ENCODE measurements at places on chromosomes 2 and 18.
A peak's percentile ranks its signal among the peaks of the same experiment; 100 is the strongest.

DNA sequence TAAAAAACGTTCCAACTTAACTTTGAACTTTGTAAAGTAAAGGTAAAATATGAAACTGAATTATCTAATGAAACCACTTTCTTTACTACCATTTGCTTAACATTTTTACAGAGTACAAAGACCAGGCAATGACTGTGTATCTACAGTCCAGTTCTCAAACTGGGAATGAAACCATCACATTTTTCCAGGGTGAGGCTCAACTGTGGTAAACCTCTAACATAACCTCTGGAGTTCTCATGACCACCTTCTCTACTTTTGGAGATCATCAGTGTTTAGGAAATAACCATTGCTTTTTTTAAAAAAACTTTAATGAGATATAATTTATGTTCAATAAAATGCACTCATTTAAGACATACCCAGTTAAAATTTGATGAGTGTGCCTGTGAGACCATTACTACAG, 223.5 kb downstream of the RNF152 start:
- no peak for DNase-seq

- DNase-seq: no peak
These were observed 119.9 kb upstream of the SALL3 start for GRCh38 chr18:78859686-78860085.

- DNase-seq: no peak
These were observed 729.4 kb downstream of the RNF144A start for GRCh38 chr2:7646661-7647060.

- DNase-seq: no peak
These were observed 292.5 kb downstream of the TDRD15 start for GRCh38 chr2:21416226-21416625.

- DNase-seq: no peak
These were observed 361.4 kb upstream of the ID2 start for GRCh38 chr2:8320311-8321066.

DNA sequence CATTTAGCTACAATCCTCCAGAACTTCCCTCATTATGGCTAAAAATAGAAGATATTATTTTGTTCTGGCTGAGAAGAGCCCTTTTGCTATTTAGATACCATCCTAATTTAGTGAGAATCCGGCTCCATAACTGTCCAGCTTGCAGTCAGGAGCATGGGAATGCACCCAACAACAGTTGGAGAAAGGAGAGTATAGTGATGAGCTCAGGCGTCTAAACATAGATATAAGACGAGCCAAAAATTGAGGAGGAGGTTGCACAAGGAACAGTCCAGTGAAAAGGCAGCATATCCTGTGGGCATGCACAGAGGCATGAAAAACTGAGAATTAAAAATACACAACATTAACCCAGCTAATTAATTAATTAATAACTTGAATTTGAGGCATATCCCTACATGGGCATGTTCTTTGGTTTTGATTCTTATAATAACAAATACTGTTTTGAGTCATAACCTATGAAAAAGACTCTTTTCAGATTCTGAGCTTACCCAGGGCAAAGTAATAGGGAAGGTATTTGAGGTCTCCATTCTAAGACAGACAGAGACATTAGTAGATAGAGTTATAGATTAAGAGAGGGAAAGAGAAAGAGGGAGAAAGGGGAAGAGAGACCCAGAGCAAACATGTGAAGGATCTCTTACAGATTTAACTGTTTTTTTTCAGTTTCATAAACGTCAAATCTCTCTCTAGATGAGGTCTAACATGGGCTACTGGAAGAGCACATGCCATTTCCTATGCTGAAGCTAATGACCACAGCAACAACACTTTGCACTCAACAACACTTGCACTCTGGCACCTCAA, 311.2 kb downstream of the OSR1 start:
- no peak for DNase-seq

GRCh38 chr2:201285499-201285898, 25.2 kb downstream of the CASP8 start:
- DNase-seq: no peak

DNA sequence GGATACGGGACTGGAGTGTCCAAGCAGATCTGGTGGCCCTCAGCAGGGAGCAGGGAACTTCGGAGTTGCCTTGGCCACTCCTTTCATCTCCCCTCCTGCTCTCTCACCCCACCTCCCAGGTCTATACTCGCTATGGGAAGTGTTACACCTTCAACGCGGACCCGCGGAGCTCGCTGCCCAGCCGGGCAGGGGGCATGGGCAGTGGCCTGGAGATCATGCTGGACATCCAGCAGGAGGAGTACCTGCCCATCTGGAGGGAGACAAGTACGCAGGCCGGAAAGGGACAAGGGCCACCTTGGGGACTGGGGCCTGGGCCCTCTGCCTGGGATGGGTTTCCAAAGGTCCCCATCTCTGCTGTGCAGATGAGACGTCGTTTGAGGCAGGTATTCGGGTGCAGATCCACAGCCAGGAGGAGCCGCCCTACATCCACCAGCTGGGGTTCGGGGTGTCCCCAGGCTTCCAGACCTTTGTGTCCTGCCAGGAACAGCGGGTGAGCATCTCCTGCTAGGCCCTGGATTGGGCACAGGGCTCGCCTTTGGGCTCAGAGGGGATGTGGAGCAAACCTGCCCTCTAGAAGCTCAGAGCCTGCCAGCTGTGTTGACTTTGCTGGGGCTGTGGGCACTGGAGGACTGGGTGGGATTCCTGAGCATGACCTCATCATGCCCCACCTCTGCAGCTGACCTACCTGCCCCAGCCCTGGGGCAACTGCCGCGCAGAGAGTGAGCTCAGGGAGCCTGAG, 11.8 kb downstream of the CHPF start:
- no peak for DNase-seq

- DNase-seq: no peak
These were observed 40.7 kb downstream of the INO80D start for GRCh38 chr2:206045251-206045650.

- DNase-seq: no peak
These were observed 94.9 kb downstream of the ARL6IP6 start for GRCh38 chr2:152813351-152813750.

GRCh38 chr2:63786471-63786870, 55.2 kb upstream of the UGP2 start:
- no peak for DNase-seq

- no peak for DNase-seq
These were observed 3.9 kb upstream of the TMEM178A start for GRCh38 chr2:39661826-39662225.

DNA sequence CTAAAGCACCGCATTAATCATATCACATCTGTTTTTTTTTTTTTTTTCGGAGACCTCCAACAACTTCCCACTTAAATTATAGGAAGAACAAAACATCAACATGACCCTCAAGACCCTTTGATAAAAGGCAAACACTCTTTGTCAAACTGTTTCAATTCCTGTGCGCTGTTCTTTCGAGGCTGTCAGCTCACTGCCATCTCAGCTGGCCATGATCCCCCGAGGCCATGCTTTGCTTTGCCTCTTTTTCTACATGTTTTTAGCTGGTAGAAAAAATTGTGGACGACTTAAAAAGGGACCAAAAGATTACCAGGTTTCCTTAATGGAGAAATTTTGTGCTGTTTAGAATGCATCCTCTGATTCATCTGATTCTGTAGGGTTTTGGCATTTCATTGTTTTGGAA, 138.2 kb downstream of the DPP10 start:
- DNase-seq: no peak

DNA sequence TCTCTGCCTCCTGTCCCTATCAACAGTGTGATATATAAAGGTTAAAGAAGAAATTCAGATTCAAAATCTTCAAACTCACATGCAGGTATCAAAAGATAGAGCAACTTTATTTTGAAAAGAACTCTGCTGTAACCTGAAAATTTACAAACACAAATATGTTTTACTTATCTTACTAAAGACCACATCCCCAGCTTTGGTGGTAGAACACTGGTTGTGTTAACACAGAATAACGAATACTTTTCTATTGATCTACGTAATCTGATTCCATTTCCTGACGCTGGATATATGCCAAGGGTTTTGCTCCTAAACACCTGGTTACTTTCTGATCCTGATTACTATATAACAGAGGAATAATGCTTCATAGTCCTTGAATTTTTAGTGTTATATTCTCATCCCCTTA, 23.1 kb upstream of the SLC39A10 start:
- no peak for DNase-seq

- no peak for DNase-seq
These were observed 36.1 kb upstream of the SPTBN1 start for GRCh38 chr2:54419855-54420523.

DNA sequence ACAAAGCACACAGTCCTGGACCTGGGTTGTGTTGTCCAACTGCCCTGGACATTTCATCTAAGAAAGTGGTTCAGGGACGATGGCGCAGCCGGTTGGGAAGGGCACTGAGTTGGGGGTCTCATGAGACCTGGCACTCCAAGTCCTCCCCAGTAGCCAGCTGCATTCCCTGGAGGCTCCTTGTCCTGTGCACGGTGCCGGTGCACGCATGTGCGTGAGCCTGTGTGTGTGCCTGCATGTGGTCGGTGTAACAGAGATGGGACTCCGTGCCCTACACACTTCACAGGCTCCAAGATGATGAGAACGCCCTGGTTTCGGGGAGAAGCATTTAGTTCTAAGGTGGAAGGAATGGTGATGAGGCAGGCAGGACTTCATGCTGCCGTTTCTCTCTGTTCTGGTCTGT, 124.9 kb upstream of the PXDN start:
- DNase-seq: no peak

DNA sequence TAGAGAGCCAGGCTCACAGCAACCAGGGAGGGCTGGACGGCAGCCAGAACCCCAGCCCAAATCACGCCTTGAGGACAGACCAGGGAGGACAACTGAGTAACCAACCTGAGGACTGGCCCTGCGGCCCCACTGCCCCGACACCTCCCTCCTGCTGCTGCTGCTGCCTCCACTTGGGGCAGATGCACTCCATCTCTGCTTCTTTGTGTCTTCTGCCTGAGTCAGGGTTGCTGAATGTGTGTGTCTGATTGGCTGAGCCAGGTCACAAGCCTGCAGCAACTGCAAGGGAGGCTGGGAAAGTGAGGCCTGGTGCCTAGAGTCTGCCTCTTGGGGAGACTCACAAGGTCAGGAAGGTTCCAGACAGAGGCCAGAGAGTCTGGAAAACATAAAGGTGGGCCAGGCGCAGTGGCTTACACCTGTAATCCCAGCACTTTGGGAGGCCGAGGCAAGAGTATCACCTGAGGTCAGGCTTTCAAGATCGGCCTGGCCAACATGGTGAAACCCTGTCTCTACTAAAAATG, 83.4 kb downstream of the ZFP36L2 start:
- DNase-seq: no peak

DNA sequence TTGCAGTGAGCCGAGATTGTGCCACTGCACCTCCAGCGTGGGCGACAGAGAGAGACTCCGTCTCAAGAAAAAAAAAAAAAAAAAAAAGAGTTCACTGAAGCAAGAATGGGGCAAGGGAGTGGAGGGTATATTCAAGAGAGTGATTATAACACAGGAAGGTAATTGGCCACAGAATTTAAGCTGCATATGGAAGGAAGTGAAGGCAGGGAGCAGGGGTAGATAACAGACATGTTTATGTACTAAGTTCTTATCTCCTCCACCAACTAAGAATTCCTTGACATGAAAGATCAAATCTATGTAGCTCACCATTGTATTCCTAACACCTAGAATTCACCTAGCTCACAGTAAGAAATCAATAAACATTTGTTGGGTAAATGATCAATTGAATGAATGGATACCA, 37.3 kb downstream of the GKN2 start:
- DNase-seq: no peak

DNA sequence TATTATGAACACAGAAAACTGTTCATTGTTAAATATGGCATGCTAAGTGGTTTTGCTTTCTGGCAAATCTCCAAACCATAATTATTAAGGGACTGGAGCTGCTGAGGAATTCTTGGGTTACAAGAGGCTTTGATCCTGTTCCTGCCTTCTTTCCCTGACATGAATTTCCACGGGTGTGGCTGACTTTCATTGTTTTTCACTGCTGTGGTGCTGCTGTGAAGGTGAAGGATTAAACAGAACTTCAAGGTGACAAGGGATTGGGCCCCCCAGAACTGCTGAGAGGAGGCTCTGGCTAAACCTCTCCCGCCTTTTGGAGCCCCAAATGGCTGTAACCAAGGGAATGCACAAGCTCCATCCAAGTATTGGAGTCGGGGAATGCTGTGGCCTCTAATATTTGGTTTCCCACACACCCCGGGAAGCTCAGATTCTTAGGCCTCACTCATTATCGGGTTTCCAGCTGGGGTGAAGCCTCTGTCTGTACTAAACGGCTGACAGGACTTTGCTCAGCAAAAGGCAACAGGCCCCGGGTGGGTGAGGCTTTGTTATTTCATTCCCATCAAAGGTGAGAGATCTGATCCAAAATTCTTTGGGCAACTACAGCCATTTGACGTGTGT, 29.0 kb upstream of the ZFP36L2 start:
- DNase-seq: peak; percentile 39

GRCh38 chr2:177611310-177611886, 218.8 kb downstream of the AGPS start:
- no peak for DNase-seq

GRCh38 chr2:111633643-111634042, 250.3 kb downstream of the ANAPC1 start:
- DNase-seq: no peak

- no peak for DNase-seq
These were observed 73.6 kb downstream of the CD226 start for GRCh38 chr18:69874058-69874457.

DNA sequence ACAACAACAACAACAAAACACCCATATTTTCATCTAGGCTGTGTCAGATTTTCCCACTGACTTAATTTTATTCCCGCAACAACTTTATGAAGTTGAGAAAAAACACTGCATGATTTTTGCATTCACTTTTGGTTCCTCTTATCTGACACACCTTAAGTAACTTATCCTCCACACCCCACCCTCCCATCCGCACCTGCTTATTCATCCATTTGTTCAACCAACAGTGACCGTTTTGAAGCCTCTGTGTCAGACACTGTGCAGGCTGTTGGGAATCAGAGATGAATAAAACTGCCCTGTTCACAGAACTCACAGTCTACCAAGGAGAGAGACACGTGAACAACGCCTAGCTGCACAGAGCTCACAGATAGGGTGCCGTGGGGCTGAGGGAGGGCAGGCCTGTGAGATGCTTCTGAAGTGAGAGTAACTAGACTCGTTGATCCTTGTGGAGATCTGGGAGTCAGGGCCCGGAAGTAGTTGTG, 7.4 kb downstream of the CNNM4 start:
- DNase-seq: no peak

DNA sequence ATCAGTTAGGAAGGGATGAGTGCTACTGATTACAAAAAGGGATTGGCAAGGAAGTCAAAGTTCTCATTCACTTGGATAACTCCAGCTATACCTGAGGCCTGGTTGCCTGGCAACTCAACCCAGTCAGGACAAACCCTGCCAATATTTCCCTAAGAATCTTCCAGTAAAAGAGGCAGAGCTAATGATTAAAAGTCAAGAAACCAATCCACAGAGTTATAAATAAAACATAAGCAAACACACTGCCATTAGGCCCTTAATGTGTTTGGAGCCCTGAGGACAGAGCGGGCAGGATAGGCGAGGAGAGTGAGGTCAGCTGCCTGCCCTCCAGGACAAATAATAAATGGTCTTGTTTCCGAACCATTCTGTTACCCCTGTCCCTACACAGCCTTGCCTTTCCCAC, 215.6 kb upstream of the NABP1 start:
- DNase-seq: no peak

Measured in NCI-H2107 (cell line).